ENCODE measurements at places on chromosomes 11 and 22. TPM values are rescaled to one million over a fixed set of nuclear protein-coding genes. Genes with fewer than 3 reads are reported as not detected.
A peak's percentile ranks its signal among the peaks of the same experiment; 100 is the strongest.

VPREB1 gene
- total RNA-seq: not detected

GLYAT gene
- not detected for total RNA-seq

MS4A14 gene
- total RNA-seq: not detected

TESMIN gene
- total RNA-seq: 23.9 TPM

PLAAT5 gene
- total RNA-seq: not detected

LAYN gene
- 19.9 TPM for total RNA-seq

DNA sequence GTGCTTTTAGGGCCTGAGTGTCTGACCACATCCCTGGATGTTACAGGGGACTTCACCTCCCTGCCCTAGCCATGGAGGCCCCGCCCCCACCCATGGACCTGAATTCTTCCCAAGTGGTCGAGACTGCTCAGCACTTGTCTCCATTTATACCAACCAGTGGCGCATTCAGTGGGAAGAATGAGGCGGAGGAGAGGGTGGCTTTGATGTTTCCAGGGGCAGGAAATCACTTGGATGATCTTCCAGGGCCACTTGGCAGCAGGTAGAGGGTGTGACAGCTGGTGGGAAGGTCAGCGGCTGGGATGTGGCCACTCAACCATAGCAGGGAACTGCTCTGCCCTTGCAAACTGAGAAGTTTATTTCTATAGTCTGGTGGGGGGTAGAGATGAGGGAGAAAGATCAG, 155.1 kb upstream of the BLID start:
- no peak overlapping the region for H3K27ac ChIP-seq
- peaks cover 17% of the 10 kb centered on the region for H3K4me1 ChIP-seq
- no peaks in the 10 kb centered on the region for H3K36me3 ChIP-seq
- H3K4me3 ChIP-seq: no peak overlapping the region
- DNase-seq: no peak

DNA sequence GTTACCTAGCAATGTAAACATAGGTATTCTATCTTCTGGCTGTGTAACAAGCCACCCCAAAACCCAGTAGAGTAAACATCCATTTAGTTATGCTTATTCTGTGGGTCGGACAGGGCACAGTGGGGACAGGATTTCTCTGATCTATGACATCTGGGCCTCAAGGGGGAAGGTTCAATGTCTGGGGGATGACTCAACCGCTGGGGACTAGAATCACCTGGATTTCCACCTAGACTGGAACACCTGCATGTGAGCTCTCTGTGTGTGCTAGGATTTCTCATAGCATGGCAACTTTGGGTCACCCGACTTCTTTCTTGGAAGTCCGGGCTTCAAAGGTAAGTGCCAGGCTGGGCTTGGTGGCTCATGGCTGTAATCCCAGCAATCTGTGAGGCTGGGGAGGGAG, 36.5 kb upstream of the MICAL2 start:
- no peak for DNase-seq
- peaks cover 14% of the 10 kb centered on the region for H3K4me1 ChIP-seq
- H3K27ac ChIP-seq: no peak overlapping the region
- no peak overlapping the region for H3K4me3 ChIP-seq
- H3K36me3 ChIP-seq: no peaks in the 10 kb centered on the region

DNA sequence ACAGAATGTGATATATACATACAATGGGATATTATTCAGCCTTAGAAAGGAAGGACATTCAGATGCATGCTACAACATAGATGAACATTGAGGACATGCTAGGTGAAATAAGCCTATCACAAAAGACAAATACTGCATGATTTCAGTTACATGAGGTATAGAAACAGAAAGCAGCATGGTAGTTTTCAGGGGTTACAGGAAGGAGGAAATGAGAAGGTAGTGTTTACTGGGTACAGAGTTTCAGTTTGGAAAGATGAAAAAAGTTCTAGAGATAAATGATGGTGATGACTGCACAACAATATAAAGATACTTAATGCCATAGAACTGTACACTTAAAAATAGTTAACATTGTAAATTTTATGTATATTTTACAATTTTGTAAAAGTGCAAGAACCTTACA, 266.7 kb upstream of the C11orf87 start:
- no peaks in the 10 kb centered on the region for H3K36me3 ChIP-seq
- no peak overlapping the region for H3K27ac ChIP-seq
- no peaks in the 10 kb centered on the region for H3K4me1 ChIP-seq
- no peak for DNase-seq
- no peak overlapping the region for H3K4me3 ChIP-seq

- no peak overlapping the region for H3K4me3 ChIP-seq
- no peaks in the 10 kb centered on the region for H3K4me1 ChIP-seq
- H3K27me3 ChIP-seq: 0 out of 2 replicates have a peak, but pooled peaks cover 6% of the 10 kb centered on the region
- no peak overlapping the region for H3K27ac ChIP-seq
- DNase-seq: no peak
- no peaks in the 10 kb centered on the region for H3K36me3 ChIP-seq
These were observed 63.1 kb upstream of the CCDC90B start for GRCh38 chr11:83349296-83349695.

GRCh38 chr22:20565079-20565734, 57.8 kb downstream of the MED15 start:
- H3K36me3 ChIP-seq: no peaks in the 10 kb centered on the region
- H3K27me3 ChIP-seq: no peaks in the 10 kb centered on the region
- DNase-seq: no peak
- H3K27ac ChIP-seq: peak overlapping the region; percentile 97
- H3K4me1 ChIP-seq: peaks cover 55% of the 10 kb centered on the region
